Natural killer cell treated with Interleukin-12 subunit alpha and Interleukin-12 subunit beta and Interleukin-15 and Interleukin-18, amount 100 ng/mL, for 72 hours (primary cell): ENCODE measurements at places on chromosomes 11 and 22. TPM values are rescaled to one million over a fixed set of nuclear protein-coding genes. Genes with fewer than 3 reads are reported as not detected.

The MGAT3 gene
- total RNA-seq: 0.38 TPM

The CALCA gene
- total RNA-seq: not detected

The RTN4RL2 gene
- total RNA-seq: not detected

The PEX16 gene
- total RNA-seq: 62.8 TPM

The ALKBH8 gene
- 8.5 TPM for total RNA-seq

The PDE2A gene
- total RNA-seq: 7.7 TPM

The TNNT3 gene
- total RNA-seq: 0.33 TPM

The SCARF2 gene
- total RNA-seq: 0.48 TPM

The SYT7 gene
- total RNA-seq: not detected

The SLC17A6 gene
- not detected for total RNA-seq

The RFPL3 gene
- total RNA-seq: not detected

The STK33 gene
- total RNA-seq: 0.74 TPM

The MMP11 gene
- 0.50 TPM for total RNA-seq

The DEUP1 gene
- total RNA-seq: not detected

The MMP7 gene
- total RNA-seq: not detected

The CRYBB2 gene
- total RNA-seq: not detected

The MMP8 gene
- not detected for total RNA-seq

The CNIH2 gene
- 2.6 TPM for total RNA-seq

The GPR83 gene
- total RNA-seq: 0.31 TPM

The TYMP gene
- total RNA-seq: 234 TPM

The CRYBB3 gene
- 0.78 TPM for total RNA-seq

The GLYATL1B gene
- not detected for total RNA-seq

The OR52E2 gene
- total RNA-seq: not detected

The TMEM45B gene
- total RNA-seq: not detected

The CREB3L1 gene
- total RNA-seq: not detected

The CNTN5 gene
- total RNA-seq: not detected

The FGF4 gene
- total RNA-seq: not detected

The MS4A12 gene
- total RNA-seq: not detected

The OR52H1 gene
- not detected for total RNA-seq

The FUT4 gene
- total RNA-seq: 6.5 TPM

The ART5 gene
- total RNA-seq: not detected

The KCNK4 gene
- total RNA-seq: not detected

The NUP50 gene
- total RNA-seq: 185 TPM

The MMP26 gene
- not detected for total RNA-seq

The WNT11 gene
- total RNA-seq: 1.7 TPM

The SREBF2 gene
- total RNA-seq: 211 TPM

The KCNJ1 gene
- total RNA-seq: not detected

The KRTAP5-1 gene
- not detected for total RNA-seq

The ARHGAP8 gene
- 2.3 TPM for total RNA-seq

The YPEL1 gene
- total RNA-seq: 14.2 TPM

The CYP2D6 gene
- total RNA-seq: 6.1 TPM

The CD3D gene
- total RNA-seq: 30.5 TPM

The INPP5J gene
- not detected for total RNA-seq

The BIRC3 gene
- 62.3 TPM for total RNA-seq

The CCDC188 gene
- total RNA-seq: 0.36 TPM

The PARVA gene
- not detected for total RNA-seq

The KRTAP5-8 gene
- not detected for total RNA-seq

The SLC25A22 gene
- total RNA-seq: 64.3 TPM

The GSTT2B gene
- total RNA-seq: not detected

The APOL4 gene
- total RNA-seq: 0.64 TPM

The TMPRSS6 gene
- total RNA-seq: 1.9 TPM

The LMF2 gene
- total RNA-seq: 149 TPM

The EHBP1L1 gene
- total RNA-seq: 156 TPM

The UCP2 gene
- 333 TPM for total RNA-seq

The ROBO4 gene
- not detected for total RNA-seq
